ENCODE measurements at places on chromosomes 4 and X.
A peak's percentile ranks its signal among the peaks of the same experiment; 100 is the strongest.

GRCh38 chr4:158671665-158671914 lies at the start of gene C4orf46:
Gene C4orf46, minus strand, starts transcription at chr4:158671887. Its CDS starts 86 bp downstream, at chr4:158671801.
- DNase-seq = no peak

DNA sequence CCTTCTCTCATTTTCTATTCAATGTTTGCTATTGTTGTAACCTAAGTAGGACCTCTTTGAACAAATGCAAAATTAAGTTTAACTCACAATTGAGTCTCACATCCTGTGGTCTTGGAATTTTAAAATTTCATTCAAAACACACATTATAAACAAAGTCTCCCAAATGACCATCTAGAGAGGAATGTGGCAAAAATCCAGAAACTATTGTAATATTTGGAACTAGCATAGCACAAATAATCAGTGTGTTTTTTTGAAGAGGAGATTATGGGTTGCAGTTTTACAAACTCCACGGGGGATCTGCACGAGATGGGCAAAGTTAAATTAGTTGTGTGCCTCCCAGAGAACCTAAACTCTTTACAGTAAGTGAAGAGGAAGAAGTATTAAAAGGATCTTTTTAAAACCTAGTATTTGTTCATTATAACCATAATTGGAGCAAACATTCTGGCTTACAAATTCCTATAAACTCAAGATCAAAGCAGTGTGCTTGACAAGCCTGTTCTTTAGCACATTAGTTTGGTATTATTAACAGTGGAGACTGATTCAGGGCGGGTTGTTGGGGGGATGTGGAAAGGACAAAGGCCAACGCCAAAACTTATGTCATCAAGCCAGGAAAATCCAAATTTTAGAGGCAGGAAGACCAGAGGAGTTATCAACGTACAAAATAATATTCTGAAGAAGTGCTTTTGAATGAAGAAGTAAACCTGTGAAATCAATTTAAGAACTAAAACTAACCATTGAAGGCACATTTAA lies 22.4 kb upstream of the RBPJ start:
- peak; percentile 58 for DNase-seq

- DNase-seq = no peak
These were observed 32.9 kb upstream of the PAGE5 start for GRCh38 chrX:55187281-55187680.

DNA sequence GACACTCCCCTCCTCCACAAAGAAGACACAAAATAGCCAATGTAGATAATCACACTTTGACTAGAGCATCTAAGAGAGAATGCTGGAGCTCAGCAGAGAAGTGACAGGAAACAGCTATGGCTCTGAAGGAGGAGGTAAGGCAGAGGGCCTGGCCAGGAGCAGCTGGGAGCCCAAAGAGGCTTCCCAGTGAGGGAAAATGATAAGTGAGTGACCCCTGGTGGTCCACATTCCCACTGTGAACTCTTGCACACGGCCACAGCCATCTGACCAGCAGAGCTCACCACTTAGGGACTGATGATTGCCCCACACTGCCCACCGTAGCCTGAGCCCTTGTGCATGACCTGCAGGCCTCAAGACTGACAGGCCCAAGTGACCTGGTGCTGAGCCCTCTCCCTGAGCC lies 162.7 kb upstream of the GALNTL6 start:
- no peak for DNase-seq

DNA sequence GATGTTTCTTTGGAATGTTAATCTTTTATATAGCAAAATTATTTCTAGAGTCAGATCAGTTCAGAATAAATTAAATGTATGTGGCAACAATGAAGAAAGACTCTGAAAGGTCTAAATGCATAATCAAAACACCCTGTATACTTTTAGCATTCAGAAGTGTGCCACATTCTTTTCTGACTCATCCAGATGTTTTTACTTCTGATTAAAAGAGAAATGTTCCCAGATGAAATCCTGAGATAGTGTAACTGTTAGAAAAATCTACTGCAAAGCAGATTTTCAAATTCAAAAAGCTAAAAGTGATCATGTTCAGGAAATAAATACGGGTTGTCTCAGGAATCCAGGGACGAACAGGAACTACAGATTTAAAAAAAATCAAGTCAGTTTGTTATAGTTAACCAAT lies 241.4 kb downstream of the GRIA3 start:
- no peak for DNase-seq

- no peak for DNase-seq
These were observed 34.0 kb downstream of the EMCN start for GRCh38 chr4:100483796-100484195.

DNA sequence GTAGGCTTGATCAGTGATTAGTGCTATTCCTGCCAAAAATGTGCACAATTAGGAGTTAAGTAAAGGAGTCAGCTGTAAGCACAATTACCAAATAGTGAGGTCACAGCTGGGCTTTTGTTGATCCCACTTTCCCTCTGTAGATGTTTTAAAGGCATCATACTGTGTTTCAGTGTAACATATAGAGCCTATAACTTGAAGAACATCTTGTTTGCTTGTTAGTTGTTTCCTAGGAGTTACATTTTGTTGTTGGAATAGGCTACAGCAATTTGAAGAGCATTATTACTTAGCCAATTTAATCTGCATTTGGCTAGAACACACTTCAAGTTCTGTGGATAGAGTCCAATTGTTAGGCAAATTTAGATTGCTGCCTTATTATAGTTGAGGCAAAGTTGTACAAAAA lies 210.7 kb upstream of the MAD2L1 start:
- no peak for DNase-seq

- DNase-seq = no peak
These were observed 147.0 kb downstream of the PACRGL start for GRCh38 chr4:20847124-20847747.

DNA sequence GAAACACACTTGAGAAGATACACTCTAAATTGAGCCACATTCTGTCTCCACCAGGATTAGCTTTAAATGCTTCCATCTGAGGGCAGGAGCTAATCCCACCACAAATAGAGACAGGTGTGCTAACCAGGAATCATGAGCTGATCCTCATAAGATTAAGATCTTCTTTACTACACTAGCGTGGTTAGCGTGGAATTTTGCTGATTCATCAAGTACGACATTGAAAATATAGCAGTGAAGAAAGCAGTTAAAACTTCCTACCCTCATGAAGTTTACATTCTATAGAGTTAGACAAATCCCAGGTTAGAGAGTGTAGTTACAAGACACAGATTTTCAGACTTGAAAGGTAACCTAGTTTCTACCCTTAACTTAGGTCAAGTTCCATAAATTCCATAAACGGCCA lies 5.3 kb upstream of the APELA start:
- no peak for DNase-seq

- DNase-seq = no peak
These were observed 121.7 kb upstream of the HAND2 start for GRCh38 chr4:173651651-173652282.

DNA sequence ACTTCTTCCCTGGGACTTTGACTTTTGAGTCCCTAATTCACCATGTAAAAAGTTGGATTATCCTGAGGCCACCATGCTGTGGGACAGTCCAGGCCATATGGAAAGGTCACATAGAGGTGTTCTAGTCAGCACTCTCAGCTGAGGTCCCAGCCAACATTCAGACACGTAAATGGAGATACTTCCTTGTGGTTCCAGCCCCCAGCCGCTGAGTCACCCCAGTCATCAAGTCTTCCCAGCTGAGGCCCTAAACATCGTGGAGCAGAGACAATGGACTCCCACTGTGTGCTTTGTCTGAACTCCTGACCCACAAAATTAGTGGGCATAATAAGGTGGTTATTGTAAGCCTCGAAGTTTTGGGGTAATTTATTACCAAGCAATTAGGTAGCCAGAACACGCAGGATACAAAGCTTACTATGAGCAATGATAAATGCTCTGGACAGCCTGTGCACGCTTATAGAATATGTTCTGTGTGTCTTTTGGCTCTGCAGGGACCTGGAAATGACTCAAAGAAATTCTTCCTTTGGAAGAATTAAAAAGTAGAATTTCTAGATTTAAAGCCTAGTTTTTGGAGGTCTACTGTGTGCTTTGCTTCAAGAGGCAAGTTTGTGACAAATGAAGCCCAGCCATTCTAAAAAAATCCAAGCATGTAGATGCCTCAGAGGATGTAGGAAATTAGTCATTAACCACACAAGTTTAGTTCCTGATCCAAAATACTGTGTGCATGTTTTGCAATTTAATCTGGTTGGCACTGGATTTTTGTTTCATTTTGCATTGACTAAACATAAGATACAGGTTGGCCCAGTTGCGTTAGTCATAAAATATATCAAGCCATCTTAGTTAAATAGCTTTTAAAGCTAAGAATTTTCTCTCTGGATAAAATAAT lies 33.2 kb upstream of the SLC9A7 start:
- no peak for DNase-seq

- no peak for DNase-seq
These were observed 189.9 kb downstream of the TBCK start for GRCh38 chr4:106126062-106126461.

DNA sequence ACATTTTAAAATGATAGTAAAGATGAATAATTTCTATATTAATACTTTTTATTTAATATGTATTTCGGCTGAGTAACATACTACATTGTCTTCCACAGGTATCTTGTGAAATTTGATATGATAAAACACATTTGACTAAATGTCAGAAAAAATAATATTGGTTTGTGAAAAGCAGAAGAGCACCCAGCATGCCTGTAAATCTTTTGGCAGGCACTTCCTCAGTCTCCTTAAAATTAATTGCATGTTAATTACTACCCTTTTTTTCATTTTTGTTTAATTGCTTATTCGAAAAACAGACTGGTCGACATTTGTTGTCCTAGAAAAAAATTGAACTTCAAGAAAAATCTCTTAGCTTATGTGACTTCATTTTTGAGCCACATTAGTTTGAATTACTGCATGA lies 40.6 kb downstream of the CLCN3 start:
- DNase-seq = no peak

- DNase-seq = no peak
These were observed 323.0 kb downstream of the HS3ST1 start for GRCh38 chr4:11105715-11106114.

DNA sequence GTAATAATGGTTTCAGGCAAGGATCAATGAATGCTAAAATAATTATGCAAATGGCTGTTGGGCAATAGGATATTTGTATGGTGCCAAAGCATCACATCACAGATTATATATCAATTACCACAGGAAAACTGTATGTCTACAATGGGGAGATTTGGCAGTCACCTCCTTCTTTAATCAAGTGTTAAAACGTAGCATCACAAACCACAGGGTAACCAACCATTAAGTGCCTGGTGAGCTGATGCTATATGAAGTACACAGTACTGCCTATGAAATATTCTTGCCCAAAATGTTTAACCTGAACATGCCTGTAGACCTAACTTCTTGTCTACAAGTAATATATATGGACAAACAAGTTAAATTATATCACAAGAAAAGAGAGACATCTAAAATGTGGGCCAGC lies 25.3 kb downstream of the MECP2 start:
- DNase-seq = no peak

DNA sequence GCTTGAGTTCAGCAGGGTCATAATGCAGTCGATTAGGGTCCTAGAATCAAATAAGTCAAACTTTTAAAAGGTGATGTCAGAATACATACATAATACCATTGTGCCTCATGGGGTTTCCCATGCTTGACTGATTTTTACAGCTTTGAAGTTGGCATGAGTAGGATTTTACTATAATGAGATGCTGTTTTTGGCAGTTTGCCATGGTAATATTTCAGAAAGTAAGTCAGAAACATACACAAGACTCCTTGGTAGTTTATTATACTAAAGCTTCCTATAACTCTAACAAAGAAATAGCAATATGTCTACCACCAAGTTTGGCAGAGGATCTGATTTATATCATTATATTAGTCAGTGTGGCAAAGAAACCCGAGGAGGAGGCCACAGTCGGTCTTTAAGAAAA lies 45.2 kb downstream of the PHKA2 start:
- DNase-seq = no peak

DNA sequence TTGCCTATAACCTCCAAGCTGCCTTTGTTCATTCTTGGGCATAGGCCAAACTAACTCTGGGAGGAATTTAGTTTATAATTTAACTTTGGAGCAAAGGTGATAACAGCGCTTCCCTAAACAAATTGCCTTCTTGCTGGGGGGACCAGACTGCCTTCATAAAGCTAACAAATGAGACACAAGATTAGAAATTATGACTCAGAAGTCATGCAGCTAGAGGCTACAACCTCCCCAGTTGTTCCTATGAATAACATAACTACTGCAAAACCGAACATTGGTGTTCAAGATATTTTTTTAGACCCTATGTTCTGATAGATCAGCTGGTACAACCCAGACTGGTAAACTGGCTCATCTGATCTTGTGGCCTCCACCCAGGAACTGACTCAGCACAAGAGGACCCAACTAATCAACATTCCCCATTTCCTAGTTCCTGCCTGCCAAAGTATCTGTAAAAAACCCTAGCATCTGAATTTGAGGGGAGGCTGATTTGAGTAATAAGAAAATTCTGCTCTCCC lies 22.0 kb upstream of the TMPRSS11B start:
- no peak for DNase-seq

DNA sequence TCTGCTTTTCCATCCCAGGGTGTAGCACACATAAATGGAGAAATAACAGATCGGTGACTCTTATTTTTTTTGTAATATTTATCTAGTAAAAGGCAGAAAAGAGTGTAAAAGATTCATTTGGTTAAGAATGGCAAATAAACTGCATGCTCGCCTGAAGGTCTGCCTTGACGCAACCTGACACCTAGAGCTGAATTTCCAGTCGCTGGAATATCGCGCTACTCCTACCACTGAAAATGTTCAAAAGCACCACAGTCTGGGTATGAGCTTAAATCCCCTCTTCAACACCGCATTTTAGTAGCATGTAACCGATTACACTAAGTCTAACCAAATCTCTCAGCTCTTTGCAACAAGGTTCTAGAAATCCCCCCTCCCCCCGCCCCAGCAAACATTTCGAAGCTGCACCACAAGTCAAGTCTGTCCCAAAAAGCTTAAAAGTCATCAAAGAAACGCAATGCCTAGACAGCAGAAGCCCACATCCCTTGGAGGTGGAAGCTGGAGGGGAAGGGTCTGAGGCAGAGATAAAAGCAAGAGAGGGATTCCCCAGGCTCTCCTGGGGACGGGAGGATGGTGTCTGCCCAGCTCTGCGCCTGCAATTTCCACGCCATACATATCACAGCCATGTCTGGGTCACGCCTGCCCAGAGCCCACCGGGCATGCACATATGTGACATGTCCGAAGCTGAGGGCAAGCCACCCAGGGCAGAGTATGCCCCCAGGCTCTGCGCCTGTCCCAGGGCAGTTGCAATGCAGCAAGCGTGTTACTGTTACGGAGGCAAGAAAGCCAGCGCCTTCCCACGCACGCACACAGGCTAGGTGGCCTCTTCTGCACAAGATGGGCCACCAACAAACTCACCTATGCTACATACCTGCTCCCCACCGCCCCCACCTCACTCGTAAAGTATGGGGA lies 1.4 kb downstream of the FGF13 start:
- DNase-seq = peak; percentile 13

DNA sequence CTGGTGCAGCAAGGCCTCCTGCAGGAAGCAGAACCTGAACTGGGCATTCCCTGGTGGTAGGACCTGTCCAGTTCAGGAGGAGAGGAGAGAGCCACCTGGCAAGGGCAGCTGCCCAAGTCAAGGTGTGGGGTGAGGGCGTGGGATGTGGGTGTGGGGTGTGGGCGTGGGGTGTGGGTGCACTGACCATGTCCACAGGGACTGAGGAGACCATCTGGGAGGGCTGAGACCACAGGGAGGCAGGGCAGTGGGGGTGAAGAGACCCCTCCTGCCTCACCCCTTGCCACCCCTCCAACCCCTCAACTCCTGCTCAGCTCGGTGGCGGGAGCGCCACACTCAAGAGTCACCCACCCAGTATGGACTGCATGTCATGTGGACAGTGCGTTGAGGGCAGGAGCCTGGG lies 117.9 kb downstream of the CPZ start:
- DNase-seq = no peak

Data from muscle of arm (tissue), 14 donors.